ENCODE measurements at places on chromosomes 16 and 17.

- DNase-seq = no peak
Observed at GRCh38 chr16:82043680-82044584, 8.9 kb downstream of the HSD17B2 start.

GRCh38 chr16:65218348-65218747 is 96.5 kb upstream of the CDH11 start:
- no peak for DNase-seq

GRCh38 chr17:8869114-8869815 is 1.8 kb upstream of the PIK3R6 start:
- DNase-seq = no peak

GRCh38 chr17:43909537-43910231 is 2.3 kb upstream of the MPP2 start:
- no peak for DNase-seq

DNA sequence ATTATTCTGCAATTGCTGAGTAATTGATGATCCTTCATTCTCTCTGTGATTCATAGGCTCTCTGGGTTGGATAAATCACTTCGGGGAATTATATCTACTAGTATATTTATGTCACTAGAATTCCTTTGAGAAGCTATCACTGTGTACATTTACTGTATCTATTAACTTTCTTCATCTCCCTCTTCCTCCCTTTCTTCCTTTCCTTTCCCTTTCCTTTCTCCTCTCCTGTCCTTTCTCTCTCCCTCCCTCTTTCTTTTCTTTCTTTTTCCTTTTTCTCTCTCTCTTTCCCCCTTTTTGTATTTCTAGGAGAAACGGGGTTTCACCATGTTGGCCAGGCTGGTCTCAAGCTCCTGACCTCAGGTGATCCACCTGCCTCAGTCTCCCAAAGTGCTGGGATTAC is 711.8 kb downstream of the WWOX start:
- DNase-seq = no peak

GRCh38 chr17:80177986-80178595 is 8.3 kb downstream of the CARD14 start:
- no peak for DNase-seq

GRCh38 chr16:75389096-75389690 is 44.1 kb downstream of the CFDP1 start:
- DNase-seq = no peak

- no peak for DNase-seq
Observed at GRCh38 chr16:72800524-72801161, 247.3 kb downstream of the ZFHX3 start.

DNA sequence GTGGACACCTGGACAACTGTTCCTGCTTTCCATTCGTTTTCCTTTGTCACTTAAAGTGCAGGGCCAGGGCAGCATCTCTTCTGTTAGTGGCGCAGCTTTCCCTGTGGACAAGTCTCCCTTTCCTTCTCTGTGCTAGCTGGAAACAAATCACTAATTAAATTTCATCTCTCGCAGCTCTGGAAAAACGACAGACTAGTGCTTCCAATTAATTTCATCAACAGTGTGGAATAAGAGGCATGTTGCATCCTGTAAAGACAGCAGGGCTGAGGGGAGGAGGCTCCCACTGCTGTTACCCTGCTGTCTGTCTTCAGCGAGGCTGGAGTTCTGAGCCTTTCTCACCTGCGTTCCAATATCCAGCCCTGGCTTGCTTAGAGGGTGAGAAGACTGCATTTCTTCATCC is 352.1 kb upstream of the HSBP1 start:
- DNase-seq = no peak

DNA sequence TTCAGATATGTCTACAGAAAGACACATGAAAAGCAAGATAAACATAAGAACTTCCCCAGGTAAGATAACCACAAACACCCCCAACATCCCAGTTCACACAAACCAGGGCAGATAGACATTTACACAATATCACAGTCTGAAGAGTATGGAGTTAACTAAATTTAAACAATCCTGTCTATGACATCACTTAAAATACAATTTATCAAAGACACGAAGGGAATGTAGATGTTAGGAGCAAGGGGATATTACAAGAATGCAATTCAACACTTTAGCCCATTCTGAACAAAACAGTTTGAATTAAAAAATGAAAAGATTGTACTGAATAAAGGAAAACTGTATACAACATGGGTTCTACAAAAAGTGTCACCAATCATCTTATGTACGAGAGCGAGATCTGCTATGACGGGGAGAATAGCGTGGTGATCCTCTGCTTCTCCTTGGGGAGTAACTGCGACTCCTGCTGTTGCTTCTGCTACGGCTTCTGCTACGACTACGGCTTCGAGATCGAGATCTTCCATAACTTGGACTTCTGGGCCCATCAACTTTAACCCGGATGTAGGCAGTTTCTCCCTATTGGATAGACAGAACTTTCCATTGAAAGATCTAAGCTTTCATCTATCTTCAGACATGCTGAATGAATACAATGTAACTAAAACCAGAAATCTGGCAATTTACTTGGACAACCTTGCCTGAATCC is 1.9 kb downstream of the SRSF1 start:
- DNase-seq = no peak

DNA sequence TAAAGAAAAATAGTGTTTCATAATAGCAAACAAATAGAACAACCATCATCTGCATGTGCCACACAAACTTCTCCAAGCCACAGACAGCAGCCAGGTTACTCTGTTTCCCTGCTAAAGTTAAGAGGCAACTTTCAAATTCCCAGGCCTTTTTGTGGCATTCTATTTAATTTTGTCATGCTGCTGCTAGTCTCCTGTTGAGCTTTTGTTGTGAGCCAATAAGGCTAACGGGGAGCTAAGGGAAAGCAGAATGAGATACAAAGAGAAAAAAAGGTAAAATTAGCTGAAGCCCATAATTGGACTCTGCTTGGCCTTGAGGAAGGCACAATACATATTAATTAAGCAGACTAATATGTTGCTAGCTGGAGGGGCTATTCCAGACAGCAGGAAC is 74.7 kb upstream of the GNAO1 start:
- no peak for DNase-seq

GRCh38 chr17:47324224-47325020 is 667 bp downstream of the EFCAB13 start:
- DNase-seq = peak; percentile 38

DNA sequence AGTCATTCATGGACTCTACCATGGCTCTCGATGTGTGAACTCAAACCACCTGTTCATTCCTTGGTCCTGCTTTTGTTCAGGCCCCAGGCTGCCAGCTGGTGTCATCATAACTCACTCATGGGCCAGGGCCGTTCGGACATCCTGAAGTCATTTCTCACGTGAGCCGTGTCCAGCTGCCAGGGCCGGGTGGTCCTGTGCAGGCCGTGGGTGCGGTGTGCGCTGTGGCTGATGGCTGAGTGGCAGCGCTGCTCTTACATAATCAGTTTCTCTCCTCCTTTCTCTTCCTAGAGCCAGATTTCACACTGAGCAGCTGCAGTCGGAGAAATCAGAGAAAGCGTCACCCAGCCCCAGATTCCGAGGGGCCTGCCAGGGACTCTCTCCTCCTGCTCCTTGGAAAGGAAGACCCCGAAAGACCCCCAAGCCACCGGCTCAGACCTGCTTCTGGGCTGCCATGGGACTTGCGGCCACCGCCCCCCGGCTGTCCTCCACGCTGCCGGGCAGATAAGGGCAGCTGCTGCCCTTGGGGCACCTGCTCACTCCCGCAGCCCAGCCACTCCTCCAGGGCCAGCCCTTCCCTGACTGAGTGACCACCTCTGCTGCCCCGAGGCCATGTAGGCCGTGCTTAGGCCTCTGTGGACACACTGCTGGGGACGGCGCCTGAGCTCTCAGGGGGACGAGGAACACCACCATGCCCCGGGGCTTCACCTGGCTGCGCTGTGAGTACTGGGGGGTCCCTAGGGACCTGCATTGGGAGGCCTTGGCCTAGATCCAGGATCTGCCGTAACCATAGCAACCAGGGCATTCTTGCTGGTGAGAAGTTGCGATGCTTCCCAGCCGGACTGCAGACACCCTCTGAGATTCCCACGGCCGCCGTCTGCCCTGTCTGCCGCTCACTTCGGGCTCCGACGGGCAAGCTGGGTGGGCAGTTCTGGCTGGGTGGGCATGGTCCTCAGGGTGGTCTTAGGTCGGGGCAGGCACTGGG is at the start of gene IL34:
Gene IL34 (plus strand): TSS at position 300 of the 982 bp plus-strand sequence. CDS start 389 bp downstream, at position 689.
- DNase-seq = no peak

DNA sequence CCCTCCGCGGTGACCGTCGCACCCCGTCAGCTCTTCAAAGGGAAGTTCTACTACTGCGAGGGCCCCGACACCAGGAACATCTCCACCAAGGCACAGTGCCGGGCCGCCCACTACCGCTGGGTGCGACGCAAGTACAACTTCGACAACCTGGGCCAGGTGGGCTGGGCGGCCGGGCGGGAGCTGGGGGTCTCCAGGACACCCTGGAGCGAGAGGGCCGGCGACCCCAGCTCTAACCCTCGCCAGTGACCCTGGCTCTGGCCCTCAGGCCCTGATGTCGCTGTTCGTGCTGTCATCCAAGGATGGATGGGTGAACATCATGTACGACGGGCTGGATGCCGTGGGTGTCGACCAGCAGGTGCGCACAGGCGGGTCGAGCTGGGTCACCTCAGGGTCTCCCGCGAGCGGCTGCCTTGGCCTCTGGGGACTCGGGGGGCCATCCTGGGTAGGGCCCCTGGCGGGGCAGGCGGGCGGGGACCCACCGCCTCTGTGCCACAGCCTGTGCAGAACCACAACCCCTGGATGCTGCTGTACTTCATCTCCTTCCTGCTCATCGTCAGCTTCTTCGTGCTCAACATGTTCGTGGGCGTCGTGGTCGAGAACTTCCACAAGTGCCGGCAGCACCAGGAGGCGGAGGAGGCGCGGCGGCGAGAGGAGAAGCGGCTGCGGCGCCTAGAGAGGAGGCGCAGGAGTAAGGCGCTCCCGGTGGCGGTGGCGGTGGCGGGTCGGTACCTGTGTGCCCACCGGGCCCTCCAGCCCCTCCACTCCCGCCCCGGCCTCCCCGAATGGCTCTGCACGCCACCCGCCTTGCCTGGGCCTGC is 13.4 kb downstream of the TPSG1 start:
- DNase-seq = no peak

DNA sequence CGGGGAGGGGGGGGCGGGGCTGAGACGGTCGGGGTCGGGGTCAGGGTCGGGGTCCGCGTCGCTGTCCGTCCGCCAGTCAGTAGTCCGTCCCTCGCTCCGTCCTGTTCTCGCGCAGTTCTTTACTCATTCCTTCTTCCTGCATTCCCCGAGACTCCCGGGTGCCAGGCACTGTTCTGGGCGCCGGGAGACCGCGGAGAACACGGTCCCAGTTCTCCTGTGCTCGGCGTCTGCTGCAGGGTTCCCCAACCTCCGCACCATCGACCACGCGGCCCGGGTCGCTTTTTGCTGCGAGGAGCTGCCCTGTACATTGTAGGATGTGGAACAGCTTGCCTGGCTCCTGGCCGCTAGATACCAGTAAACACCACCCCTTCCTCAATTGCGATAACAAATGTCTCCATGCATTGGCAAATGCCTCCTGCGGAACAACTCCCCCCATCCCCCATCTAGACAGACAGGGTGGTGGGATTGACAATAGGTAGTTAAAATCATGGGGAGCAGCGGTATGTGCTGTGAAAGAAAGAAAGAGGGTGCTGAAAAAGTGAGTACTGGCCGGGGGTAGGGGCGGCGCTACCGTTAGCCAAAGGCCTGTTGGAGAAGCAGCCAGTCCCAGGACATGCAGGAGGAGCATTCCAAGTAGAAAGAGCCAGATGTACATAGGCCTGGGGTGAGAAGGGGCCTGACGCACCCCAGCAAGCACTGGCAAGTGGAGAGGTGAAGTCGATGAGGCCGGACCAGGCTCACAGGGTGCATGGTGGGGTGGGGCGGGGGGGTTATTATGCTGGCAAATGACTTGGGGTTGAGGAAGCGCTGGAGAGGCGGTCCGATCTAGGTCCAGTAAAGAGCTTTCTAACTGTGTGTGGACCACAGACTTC is 631 bp downstream of the TRAF7 start:
- DNase-seq = no peak

DNA sequence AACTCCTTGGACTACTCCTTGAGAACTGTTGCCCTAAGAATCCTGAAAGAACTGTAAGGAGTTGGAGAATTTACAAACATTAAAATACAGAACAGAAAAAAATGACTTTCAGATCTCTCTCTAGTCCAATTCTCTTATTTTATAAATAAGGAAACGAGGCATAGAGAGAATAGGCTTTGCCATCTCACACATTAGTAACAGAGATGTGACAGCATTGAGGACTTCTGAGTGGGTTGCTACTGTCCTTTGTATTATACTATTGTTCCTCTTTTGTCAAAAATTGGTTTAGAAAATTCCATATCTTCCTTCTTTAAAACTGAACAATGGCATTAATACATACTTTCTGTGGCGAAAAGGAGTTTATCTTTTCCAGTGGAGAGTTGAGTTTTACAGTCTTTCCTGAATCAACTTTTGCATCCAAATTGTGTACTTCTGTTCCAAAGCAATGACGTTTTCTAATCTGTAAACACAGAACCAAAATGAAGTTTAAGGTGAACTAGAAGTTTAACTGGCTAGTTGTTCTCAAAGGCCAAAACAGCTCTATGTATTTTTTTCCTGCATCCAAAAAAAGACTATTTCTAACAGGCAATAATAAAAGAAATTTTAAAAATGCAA is 16.5 kb downstream of the BRIP1 start:
- DNase-seq = no peak

- DNase-seq = no peak
Observed at GRCh38 chr17:38671939-38672720, 2.6 kb downstream of the EPOP start.

DNA sequence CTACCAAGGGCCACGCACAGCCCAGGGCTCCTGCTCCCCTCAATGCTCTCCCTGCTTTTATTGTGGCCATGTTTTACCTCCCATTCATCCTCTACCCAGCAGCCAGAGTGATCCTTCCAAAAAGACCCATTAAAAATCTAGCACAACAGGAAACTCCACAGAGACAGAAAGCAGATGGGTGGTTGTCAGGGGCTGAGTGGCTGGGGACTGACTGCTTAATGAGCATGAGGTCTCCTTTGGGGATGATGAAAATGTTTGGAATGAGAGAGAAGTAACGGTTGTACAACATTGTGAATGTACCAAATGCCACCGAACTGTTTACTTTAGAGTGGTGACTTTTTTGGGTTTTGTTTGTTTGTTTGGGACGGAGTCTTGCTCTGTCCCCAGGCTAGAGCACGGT is 107.4 kb downstream of the GAS7 start:
- no peak for DNase-seq

DNA sequence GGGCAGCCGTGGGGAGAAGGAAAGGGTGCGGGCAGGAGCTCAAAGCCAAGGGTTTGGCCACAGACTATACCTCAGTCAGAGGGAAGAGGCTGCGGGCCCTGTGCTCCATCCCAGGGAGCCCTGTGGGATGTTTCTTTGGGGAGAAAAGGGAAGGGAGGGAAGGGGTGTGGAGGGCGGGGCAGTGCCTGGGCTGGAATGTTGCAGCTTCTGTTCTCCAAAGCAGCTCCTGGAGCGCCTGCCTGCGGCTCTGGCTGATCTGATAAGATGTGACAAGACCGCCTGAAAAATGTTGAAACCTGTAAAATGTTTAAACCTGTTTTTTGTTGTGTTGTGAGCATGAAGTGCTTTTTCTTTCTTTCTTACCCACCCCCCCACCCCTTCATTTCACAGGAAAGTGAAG is 32.8 kb downstream of the WNT3 start:
- no peak for DNase-seq

- DNase-seq = peak; percentile 68
Observed at GRCh38 chr17:32520104-32520701, 33.4 kb downstream of the CDK5R1 start.
